ENCODE measurements at places on chromosomes 12 and 14.

GRCh38 chr14:96040828-96041371 is 1.7 kb downstream of the C14orf132 start:
- no peak for DNase-seq

DNA sequence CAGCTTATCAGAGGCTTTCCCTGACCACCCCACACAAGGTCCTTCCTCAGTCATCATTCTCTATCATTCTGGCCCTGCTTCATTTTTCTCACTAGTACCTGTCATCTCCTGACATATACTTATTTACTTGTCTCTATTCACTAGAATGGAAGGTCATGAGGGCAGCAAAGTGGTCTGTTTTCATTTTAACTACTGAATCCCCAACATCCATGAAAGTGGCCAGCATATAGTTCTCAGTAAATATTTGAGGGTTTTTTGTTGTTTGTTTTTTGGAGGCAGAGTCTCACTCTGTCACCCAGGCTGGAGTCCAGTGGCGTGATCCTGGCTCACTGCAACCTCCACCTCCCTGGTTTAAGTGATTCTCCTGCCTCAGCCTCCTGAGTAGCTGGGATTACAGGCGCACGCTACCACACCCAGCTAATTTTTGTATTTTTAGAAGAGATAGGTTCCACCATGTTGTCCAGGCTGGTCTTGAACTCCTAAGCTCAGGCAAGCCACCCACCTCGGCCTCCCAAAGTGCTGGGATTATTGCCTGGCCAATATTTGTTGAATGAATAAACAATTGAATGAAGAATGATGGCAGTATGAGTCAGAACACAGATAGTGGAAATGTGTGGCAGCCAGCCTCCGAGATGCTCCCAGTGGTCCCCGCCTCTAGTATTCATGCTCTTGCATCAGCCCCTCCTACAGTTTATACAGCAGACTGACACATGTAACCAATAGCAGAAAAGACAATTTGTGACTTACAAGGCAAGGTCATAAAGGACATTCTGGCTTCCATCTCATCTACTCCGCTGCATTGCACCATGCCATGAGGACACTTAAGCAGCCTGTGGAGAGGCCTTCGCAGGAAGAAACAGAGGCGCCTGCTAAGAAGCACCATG is 7.0 kb upstream of the ANO6 start:
- no peak for DNase-seq

GRCh38 chr12:38152816-38153736 is 163.5 kb upstream of the ALG10B start:
- DNase-seq, result no peak

GRCh38 chr14:72420749-72421474 is 473.0 kb downstream of the DPF3 start:
- DNase-seq, result peak; percentile 67

GRCh38 chr12:93650626-93651025 is 26.5 kb upstream of the CRADD start:
- no peak for DNase-seq

GRCh38 chr14:104115691-104116287 is 22.6 kb upstream of the KIF26A start:
- DNase-seq, result no peak

- DNase-seq, result no peak
Measured at GRCh38 chr14:66281036-66281776, 205.0 kb upstream of the CCDC196 start.
